CD4-positive, alpha-beta T cell treated with Interleukin-2 at 100 ng/mL for 4 hours (primary cell): ENCODE measurements at places on chromosomes 7 and 10.

DNA sequence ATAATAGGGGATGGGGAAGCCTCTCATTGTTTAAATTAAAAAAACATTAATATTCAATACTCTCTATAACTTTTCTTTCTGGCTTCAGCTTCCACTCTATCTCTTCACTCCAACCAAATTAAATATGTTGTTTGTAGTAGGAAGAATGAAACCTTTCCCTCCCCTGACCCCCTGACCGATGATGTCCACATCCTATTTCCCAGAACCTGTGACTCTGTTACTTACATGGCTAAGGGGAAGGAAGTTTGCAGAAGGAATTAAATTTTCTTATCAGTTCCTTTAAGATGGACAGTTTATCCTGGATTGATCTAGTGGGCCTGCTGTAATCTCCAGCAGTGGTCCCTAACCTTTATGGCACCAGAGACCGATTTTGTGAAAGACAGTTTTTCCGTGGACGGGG, 130.0 kb downstream of the PLXDC2 start:
- DNase-seq = no peak

DNA sequence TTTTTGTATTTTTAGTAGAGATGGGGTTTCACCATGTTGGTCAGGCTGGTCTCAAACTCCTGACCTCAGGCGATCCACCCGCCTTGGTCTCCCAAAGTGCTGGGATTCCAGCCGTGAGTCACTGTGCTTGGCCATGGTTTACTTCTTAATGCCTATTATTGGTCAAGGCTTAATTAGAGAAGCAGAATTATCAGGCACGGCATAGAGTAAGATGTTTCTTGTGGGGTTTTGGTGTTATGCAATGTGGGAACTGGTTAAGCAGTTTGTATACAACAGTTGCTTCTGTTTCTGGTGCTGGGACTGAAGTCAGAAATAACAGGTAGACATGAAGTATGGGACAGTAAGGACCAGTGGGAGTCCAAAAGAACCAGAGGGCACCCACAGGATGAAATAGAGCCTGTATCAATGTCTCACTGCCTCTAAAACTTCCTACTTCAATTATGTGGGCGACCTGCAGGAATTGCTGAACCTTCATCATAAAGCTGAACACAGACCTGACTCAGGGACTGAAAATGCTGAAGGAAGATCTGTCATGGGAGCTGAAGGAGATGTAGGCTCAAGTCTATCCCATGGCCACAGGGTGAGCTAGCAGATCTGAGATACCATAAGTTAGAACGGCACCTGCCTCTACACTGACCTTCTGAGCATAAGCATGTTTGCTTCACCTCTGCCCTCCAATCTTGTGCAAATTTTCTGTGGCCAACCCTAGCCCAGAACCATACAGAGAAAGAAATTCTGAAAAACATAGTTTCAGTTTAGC, 38.3 kb upstream of the VCL start:
- DNase-seq = no peak

GRCh38 chr10:104328646-104328895, 9.7 kb downstream of the ITPRIP start:
- DNase-seq = no peak

GRCh38 chr7:151897161-151897731, 20.3 kb upstream of the PRKAG2 start:
- DNase-seq = no peak

DNA sequence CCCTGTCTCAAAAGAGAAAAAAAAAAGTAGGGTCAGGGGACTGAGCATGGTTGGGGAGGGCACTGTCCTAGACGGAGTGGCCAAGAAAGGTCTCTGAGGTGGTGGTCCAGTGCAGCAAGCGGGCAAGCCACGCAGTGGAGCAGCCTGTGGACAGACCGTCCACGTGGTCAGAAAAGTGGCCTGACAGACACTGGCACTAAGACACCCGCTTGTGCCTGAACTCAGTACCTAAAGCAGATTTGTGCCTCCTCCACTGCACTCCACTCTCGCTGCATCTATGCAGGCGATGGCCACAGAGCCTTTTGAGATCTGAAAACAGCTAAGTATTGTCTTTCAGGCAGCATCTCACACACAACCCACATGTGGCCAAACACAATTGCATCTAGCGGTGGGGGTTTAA, 8.8 kb downstream of the ASB10 start:
- no peak for DNase-seq

DNA sequence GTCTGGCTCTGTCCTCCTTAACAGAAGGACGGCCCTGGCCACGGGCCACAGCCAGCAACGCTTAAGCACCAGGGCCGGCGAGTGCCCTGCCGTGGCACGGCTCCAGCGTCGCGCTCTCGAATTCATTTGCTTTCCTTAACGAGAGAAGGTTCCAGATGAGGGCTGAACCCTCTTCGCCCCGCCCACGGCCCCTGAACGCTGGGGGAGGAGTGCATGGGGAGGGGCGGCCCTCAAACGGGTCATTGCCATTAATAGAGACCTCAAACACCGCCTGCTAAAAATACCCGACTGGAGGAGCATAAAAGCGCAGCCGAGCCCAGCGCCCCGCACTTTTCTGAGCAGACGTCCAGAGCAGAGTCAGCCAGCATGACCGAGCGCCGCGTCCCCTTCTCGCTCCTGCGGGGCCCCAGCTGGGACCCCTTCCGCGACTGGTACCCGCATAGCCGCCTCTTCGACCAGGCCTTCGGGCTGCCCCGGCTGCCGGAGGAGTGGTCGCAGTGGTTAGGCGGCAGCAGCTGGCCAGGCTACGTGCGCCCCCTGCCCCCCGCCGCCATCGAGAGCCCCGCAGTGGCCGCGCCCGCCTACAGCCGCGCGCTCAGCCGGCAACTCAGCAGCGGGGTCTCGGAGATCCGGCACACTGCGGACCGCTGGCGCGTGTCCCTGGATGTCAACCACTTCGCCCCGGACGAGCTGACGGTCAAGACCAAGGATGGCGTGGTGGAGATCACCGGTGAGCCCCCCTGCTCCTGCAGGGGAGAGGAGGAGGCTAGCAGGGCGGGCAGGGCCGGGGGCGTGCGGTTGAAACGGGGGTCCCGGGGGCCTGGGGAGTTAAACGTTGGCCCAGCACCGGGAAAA, at the start of gene HSPB1:
TSS of gene HSPB1 (plus strand) at position 327 of the 855 bp plus-strand sequence. CDS start at position 367, 40 bp downstream.
- peak; percentile 79 for DNase-seq

GRCh38 chr7:118352867-118353453, 128.5 kb downstream of the ANKRD7 start:
- no peak for DNase-seq

DNA sequence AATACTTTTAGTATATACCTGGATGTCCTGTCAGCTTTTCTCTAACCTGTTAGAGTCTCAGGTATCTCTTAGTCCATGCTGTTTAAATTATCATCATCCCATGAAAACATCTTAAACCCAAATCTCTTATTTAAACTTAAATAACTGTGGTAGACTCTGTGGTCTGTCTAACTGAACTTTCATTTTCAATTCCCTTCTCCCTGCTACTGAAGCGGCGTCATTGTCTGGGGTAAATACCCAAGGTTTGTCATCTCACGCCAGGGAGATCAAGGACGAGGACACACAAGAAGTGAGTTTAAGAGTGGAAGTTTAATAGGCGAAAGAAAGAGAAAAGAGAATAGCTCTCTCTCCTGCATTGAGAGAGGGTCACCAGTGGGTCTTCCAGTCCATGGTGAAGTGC, 804.4 kb upstream of the CELF2 start:
- no peak for DNase-seq

- no peak for DNase-seq
Measured at GRCh38 chr10:132155723-132156381, 30.9 kb upstream of the DPYSL4 start.

GRCh38 chr7:128201690-128202085, 39.4 kb upstream of the LEP start:
- no peak for DNase-seq

- DNase-seq = no peak
Measured at GRCh38 chr10:61921143-61921542, 19.6 kb downstream of the ARID5B start.

GRCh38 chr7:80014511-80014910, 120.1 kb upstream of the GNAI1 start:
- no peak for DNase-seq

DNA sequence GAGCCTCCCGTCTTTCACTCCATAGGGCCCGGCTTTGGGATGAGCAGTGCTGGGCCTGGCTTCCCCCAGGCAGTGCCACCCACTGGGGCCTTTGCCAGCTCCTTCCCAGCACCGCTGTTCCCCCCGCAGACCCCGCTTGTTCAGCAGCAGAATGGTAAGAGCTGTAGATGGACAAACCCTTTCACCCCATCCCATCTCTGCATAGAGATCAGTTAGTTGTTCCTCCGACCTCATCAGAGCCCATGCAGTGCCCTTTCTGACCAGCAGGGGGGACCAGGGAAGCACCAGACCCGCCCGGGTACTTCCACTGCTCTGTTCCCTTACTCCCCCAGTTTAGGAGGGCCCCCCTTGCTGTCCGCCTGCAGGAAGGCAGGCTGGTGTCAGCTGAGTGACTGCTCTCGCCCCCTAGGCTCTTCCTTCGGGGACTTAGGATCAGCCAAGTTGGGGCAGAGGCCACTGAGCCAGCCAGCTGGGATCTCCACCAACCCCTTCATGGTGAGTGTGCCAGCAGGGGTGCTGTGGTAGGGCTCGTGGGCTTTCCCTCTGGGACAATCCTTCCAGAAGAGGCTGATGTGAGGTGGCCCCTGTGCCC, 9.8 kb downstream of the SAP25 start:
- peak; percentile 89 for DNase-seq

- DNase-seq = no peak
Measured at GRCh38 chr10:15166325-15166724, 2.2 kb downstream of the NMT2 start.

- no peak for DNase-seq
Measured at GRCh38 chr10:119613741-119614140, 17.0 kb upstream of the TIAL1 start.

DNA sequence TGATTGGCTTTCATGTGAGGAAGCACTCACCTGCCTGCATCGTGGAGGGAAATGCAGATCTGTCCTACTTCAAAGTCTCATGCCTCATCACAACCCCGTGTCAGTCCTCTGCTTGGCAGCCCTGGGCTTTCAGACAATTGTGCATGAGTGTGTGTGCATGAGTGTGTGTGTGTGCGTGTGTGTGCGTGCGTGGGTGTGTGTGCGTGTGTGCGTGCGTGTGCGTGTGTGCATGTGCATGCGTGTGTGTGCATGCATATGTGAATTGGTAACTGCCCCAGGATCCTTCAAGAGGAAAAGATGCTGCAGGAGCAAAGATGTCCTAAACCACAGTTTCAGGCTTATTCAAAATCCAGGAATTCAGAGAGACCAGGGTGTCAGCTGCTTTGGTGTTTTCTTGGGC, 71.3 kb downstream of the LANCL2 start:
- no peak for DNase-seq

- no peak for DNase-seq
Measured at GRCh38 chr10:78461333-78461732, 427.7 kb downstream of the RPS24 start.

DNA sequence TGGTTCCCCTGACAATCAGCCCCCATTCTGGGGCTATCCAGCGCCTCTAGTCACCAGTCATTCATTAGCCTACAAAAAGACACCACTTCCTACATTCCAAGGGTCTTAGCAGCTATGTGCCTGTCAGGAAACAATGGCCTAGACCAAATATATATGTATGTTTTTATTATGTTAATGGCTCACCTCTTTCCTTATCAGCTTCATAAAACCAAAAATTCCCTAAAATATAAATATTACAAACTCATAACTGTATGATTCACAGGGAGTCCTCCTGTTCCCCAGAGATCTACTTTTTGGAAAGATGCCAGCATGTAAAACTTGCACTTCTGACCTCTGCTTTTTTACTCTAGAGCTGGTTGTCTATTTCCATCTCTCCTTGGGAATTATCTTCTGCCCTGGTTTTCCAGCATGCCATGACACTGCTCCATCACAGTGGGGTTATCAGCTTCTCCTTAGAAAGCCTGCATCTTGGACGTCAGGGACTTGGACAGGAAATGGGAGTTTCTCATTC, 79.2 kb downstream of the ABCA13 start:
- DNase-seq = no peak

DNA sequence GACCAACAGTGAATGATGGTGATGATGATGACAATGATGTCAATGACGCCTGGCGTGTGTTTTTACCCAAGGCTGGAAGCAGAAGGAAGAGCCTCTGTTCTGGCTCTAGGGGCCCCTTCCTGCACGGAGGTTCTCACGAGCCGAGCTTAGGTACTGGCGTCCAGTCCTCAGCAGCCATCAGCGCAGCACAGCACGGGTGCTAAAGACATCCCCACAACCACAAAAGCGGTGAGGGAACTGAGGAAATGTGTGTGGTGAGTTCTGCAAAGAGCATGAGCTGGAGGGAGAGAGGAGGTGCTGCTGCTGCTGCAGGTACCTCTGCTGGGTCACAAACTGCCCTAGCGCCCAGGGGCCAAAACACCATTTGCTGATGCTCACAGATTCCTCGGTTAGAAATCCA, 81.6 kb downstream of the SFMBT2 start:
- no peak for DNase-seq

DNA sequence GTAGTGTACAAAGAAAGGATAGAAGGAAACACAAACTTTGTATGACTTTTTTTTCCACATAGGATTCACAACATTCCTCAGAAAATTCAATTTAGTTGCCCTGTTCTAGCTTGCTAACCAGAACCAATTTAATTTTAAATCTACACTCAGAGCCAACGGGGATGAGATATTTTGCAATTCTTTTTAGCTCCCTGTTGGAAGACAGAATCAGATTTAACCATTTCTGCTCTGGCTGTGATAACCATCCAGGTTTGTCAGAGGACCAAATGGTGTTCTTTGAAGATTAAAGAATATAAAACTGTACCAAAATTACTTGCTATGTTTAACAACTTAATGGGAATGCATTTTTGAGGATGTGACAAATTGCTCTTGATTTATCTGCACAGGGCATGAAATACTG, 319.7 kb downstream of the HPSE2 start:
- no peak for DNase-seq

DNA sequence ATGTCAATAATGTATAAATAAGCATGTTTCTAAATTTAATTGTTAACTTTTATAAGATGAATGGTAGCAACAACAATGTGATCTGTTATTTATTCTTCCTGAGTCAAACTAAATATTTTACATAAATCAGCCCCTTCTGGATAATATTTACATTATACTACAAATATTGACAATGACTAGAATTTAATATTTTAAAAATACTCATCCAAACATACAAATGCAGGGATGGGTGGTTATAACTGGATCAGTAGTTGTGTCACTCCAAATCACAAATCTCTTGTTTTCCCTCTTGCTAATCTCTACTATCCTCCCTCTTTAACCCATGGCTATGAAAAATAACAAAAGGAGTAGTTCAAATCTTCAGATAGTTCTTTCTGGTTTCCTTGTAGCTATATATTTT, 407.0 kb downstream of the HTR7 start:
- DNase-seq = no peak

DNA sequence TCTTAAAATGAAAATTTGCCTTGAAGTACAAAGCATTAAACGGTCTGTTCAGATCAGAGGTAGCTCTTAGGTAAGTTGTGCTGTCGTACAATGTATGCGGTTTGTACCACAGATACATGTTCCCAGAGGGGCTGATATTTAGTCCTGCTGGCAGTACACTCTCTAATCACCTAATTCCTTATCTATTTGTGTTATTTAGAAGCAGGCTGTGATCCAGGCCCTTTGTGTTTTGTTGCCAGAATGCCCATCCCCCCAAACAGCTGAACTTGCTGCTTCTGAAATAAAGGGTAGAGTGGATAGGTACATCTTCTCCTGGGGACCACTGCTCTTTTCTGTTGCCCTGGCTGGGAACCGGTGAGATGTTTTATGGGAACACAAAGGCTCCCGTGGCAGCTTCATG, 84.5 kb downstream of the SND1 start:
- no peak for DNase-seq
